ENCODE measurements at places on chromosomes 2 and 18. TPM values are rescaled to one million over a fixed set of nuclear protein-coding genes. Genes with fewer than 3 reads are reported as not detected.

DNA sequence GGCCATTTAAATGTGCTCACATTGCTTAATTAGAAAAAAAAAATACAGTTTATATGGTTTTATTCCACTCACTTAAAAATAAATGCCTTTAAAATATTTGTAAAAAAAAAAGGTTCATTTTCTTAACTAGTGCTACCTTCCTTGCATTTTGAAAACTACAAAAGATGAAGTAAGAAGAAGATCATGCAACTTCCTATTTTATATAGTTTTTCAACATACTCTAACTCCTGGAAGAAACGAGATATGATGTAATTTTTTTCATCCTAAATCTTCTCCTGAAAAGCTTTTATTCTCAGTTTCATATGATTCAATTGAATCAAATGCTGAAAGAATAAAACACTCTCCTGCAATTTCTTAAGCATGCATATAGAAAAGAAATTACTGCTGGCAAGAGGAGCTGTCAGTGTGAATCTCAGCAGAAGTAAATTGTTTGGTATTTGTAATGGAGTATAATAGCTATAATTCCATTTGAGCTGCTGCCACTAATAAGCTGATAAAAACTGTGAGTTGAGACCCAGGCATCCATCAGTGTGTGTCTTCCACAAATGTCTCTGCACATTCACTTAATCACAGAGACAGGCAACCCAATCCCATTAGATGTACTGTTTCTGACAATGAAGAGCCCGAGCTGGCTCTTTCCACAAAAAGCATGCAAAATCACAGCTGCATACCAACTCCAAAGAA, 3.7 kb downstream of the FTCDNL1 start:
- DNase-seq = no peak
- H3K4me1 ChIP-seq = peaks cover 6% of the 10 kb centered on the region
- H3K27ac ChIP-seq = no peak overlapping the region
- no peaks in the 10 kb centered on the region for H3K36me3 ChIP-seq
- no peaks in the 10 kb centered on the region for H3K27me3 ChIP-seq

GRCh38 chr2:50260886-50261285, 771.0 kb downstream of the NRXN1 start:
- H3K4me1 ChIP-seq = peaks cover 3% of the 10 kb centered on the region
- no peak overlapping the region for H3K4me3 ChIP-seq
- DNase-seq = no peak

Gene ARHGAP15
- total RNA-seq = not detected

DNA sequence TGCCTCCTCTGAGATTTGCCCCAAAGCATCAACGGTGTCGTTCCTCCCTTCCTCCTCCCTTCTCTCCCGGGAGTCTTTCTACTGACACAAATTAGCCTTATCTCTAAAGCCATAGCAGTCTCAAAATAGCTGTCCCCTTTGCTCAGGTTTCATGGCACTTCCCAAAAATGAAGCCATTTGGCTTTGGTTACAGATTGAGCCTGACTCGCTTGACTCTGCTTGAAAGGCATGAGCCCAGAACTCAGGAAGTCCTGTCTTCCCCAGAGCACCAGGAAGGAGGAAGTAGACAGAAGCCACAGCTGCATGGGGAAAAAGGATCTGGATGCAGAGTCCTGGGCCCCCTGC, 234.4 kb upstream of the RGPD4 start:
- H3K4me1 ChIP-seq = no peaks in the 10 kb centered on the region
- no peaks in the 10 kb centered on the region for H3K27me3 ChIP-seq
- no peak overlapping the region for H3K4me3 ChIP-seq

DNA sequence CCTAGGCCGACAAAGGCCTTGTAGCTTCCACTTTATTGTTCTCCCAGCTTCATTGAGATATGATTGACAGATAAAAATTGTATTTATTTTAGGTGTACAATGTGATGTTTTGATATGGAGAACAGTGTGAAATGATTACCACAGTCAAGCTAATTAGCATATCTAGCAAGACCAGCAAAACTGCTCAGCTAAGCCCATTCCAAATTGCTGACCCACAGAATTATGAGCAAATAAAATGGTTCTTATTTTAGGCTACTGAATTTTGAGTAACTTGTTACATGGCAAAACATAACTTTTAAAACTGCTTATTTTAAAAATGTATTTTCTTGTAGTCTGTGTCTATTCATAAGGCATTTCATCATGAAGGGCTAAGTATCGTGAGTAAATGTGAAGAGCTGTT, 8.6 kb upstream of the SELENOI start:
- DNase-seq = no peak
- no peak overlapping the region for H3K27ac ChIP-seq
- no peaks in the 10 kb centered on the region for H3K4me1 ChIP-seq
- H3K36me3 ChIP-seq = no peaks in the 10 kb centered on the region

DNA sequence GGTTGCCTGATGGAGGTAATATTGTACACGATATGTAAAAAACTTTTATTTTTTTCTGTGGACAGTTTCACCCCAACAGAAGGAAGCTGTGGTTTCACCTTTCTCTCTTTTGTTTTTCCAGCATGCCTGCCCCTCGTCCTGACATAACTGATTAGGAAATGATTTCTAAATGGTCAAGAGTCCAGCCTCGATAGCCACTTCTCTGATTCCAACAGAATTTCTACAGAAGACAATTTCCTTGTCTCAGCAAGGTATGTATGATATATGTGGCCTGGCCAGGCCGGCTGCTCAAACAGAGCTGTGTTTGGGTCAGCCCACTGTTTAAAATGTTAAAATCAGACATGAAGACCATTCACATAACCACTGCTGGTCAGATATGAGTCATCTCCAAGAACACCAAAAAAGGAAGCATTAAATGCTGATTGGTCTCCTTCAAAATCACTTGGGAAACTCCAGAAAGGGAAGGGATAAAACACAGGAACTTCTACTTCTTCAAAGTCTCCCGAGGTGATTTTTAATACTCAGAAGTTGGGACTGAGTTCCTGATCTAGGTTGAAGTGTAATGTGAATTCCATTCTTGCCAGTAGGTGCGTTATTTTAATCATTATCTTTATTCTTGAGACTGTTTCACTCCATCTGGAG, 22.3 kb downstream of the ATP8B1 start:
- no peak overlapping the region for H3K27ac ChIP-seq
- no peak for DNase-seq
- no peaks in the 10 kb centered on the region for H3K27me3 ChIP-seq
- no peak overlapping the region for H3K4me3 ChIP-seq
- H3K36me3 ChIP-seq = no peaks in the 10 kb centered on the region

DNA sequence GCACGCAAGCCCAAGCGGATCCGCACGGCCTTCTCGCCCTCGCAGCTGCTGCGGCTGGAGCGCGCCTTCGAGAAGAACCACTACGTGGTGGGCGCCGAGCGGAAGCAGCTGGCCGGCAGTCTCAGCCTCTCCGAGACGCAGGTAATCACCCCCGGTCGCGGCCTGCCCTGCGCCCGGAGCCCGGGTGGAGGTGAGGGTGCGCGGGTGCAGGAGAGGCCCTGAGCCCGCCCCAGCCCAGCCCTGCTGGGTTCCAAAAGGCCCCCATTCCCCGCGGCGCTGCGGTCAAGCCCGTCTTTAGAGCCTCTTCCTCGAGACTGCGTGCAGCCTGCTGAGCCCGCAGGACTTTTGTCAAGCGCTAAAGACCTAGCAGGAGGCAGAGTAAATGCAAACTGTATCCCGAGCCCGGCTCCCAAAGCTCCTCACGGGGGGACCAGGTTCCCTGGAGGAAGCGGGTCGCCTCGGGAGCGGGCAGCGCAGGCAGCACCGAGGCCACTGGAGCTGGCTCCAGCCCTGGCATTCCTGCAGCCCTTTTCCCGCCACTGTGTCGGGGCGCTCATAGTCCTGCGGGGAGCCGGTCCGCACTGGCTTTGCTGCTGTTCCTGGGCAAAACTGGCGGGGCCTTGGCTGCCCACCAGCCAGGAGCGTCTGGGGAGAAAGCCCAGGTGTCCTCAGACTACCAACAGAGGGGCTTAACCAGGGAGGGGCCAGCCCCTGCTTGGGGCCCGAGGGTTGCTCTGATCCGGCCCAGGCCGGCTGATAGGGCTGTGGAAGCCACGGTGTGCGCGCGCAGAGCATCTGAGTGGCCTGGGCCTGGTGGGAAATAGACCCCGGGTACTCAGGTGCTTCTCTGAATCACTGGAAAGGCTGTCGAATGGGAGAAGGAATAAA, 7.3 kb downstream of the EMX1 start:
- 0 out of 2 replicates have a peak, but pooled peaks cover under 1% of the 10 kb centered on the region for H3K4me1 ChIP-seq
- DNase-seq = peak; percentile 62
- peaks cover 92% of the 10 kb centered on the region for H3K27me3 ChIP-seq
- H3K27ac ChIP-seq = no peak overlapping the region

DNA sequence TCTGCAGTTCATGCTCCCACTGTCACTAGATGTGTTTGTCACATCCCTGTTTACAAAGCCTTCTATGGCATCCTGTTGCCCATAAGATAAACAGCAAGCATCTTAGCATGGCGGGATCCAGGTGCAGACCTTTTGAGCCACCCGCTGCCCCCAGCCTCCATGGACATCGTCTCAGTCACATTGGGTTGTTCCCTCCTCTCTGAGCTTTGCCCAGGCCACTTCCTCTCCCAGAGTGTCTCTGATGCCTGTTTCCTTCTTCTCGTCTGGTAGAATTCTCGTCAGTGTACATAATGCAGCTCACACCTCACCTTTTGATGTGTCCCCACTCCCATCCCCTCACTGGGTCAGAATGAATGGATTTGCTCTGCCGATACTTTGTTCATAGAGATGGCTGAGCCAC, 239.0 kb upstream of the APCDD1 start:
- H3K4me1 ChIP-seq = no peaks in the 10 kb centered on the region
- no peak for DNase-seq
- peaks cover 6% of the 10 kb centered on the region for H3K36me3 ChIP-seq
- H3K27ac ChIP-seq = no peak overlapping the region
- H3K27me3 ChIP-seq = no peaks in the 10 kb centered on the region

Gene EPB41L3
- 14.3 TPM for total RNA-seq

DNA sequence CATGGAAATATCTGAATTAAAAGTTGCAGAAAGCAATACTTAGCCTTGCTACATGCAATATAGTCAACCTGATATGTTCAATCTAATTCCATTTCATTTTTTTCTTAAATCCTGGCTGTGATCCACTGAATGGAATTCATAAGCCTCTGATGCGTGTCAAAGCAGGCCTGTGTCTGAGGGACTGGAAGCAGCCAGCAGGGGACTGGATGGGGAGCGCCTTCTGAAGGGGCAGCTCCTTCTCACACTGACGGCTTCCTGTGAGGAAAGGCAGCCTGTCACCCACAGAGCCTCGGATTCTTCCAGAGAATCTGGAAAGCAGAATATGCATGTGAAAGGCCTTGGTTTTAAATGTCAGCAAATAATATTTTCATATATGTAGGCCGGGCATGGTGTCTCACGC, 73.5 kb downstream of the KCNF1 start:
- H3K27me3 ChIP-seq = no peaks in the 10 kb centered on the region
- no peaks in the 10 kb centered on the region for H3K36me3 ChIP-seq
- no peak overlapping the region for H3K27ac ChIP-seq
- H3K4me1 ChIP-seq = no peaks in the 10 kb centered on the region

DNA sequence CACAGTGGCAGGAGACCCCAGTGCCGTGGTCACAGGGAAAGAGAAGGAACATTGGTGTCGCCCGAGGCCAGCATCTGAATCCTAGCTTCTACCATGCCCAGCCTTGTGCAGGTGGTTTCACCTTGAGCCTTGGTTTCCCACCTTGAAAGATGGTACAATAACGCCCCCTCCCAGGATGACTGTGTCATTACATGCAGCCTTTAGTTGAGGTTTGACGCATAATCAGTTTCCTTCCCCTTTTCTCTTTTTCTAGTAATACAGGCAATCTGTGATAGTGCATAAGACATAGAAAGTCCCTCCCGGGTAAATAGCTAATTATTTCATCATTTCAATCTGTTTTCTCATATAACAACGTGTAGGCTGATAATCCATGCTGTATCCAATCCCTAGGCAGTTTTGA, 29.8 kb upstream of the ZNF407 start:
- no peak overlapping the region for H3K27ac ChIP-seq
- no peaks in the 10 kb centered on the region for H3K27me3 ChIP-seq
- DNase-seq = no peak
- no peaks in the 10 kb centered on the region for H3K4me1 ChIP-seq

Gene DPP4
- total RNA-seq = 2.8 TPM

DNA sequence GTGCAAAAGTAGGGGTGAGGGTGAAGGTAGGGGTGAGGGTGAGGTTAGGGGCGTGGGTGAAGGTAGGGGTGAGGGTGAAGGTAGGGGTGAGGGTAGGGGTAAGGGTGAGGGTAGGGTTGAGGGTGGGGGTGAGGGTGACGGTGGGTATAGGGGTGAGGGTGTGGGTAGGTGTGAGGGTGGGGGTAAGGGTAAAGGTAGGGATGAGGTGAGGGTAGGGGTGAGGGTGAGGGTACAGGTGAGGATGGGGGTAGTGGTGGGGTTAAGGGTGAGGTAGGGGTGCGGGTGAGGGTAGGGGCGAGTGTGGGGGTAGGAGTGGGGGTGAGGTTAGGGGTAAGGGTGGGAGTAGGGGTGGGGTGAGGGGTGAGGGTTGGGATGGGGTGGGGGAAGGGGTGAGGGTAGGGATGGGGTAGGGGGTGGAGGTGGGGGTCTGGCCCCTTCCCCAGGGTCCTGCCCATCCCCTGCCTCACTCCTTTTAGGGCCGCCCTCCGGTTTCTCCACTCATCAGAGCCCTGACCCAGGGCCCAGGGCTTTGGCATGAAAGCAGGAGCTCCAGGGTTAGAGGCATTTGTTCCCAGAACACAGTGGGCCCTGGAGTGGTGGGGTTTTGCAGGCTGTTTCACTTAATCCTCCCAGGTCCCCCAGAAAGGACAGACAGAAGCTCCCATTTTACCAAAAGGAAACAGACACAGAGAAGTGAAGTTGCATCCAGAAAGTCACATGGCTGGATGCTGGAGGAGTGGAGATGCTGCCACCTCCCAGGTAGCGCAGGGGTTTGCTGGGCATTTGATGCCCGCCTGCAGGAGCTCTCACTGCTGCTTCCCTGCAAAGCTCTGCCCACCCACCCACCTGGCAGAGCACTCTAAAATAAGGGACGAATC, 26.9 kb downstream of the SNORC start:
- no peaks in the 10 kb centered on the region for H3K36me3 ChIP-seq
- DNase-seq = no peak
- peaks cover 8% of the 10 kb centered on the region for H3K27me3 ChIP-seq

DNA sequence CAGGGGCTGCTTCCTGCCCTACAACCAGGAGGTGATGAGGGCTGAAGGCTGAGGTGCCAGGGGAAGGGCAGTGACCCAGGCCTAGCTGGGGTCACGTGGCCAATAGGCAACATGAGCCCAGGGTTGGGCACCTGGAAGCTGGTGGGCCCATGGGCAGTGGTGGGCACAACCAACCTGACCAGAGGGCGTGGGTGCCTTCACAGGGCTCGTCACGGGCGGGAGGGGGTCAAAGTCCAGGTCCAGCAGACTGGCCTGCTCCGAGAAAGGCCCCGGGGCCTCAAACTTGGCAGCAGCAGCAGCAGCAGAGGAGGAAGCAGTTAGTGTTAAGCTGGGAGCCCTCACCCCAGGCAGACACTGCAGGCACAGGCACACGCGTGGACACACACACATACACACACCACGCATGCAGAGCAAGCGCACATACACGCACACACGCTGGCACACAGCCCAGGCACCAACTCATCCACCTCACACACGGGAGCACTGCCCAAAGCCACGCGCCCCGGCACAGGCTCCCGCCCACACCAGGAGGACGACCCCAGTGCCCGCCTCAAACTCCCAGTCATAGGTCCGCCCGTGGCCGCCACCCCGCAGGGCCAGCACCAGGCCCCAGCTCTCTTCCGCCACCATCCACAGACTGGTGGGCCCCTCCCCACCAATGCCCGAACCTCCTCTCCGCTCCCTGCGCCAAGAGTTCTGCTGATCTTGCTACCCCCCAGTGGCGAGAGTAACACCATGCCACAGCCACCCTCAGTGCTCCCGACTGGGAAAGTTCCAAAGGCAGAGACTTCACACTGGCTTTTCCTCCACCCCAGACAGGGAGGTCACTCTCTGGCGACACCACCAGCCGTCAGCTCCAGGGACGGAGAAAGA, 53.0 kb downstream of the BIN1 start:
- no peak overlapping the region for H3K4me3 ChIP-seq
- peaks cover 4% of the 10 kb centered on the region for H3K36me3 ChIP-seq
- no peaks in the 10 kb centered on the region for H3K4me1 ChIP-seq
- DNase-seq = no peak
- no peaks in the 10 kb centered on the region for H3K27me3 ChIP-seq

Gene C2orf15
- total RNA-seq = 6.2 TPM

Gene ATP6V1B1
- total RNA-seq = not detected

Data from H9 (cell line).